ENCODE measurements at places on chromosomes 11 and 22.

DNA sequence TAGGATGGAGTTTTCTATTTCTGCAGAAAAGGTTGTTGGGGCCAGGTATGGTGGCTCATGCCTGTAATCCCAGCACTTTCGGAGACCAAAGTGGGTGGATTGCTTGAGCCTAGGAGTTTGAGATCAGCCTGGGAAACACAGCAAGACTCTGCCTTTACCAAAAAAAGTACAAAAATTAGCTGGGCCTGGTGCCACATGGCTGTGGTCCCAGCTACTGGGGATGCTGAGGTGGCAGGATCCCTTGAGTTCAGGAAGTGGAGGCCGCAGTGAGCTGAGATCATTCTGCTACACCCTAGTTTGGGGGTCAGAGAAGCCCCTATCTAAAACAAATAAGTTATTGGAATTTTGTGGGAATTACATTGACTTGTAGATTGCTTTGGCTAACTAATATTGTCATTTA is 71.7 kb downstream of the FDX1 start:
- DNase-seq, result no peak

DNA sequence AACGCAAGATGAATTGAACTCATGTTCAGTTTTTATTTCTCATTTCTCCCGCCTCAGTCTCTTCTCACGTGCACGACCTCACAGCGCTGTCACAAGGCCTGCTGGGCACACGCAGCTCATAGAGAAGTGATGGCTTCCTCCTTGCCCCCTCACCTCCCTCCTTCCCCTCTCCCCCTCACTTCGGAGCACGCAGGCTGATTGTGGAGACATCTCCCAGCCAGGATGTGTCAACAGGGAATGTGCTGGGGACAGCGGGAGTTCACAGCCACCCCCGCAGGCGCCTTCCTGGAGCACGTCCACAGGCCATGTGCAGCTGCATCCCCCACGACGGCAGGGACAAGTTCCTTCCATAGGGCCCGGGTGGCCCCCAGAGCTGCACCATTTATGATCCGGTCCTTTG is 29.1 kb upstream of the KRTAP5-6 start:
- no peak for DNase-seq

DNA sequence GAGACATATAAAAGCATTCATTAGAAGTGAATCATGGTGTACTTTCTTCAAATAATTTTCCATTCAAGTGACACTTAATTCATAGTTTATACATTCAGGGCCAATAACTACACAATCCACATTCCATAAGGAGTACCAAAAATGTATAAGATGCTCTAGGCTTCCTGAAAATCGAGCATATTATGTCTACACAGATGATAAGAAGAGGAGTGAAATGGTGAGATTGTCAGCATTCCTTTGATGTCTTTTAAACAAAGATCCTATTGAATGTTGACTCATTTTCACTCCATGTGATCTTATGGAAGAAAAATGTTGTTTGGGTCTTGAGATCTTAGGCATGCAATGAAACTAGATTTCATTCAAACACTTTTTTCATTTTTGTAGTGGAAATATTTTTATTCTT is 843.2 kb downstream of the KCNA4 start:
- no peak for DNase-seq

- no peak for DNase-seq
Measured at GRCh38 chr22:31954535-31955523, 10.5 kb downstream of the YWHAH start.

DNA sequence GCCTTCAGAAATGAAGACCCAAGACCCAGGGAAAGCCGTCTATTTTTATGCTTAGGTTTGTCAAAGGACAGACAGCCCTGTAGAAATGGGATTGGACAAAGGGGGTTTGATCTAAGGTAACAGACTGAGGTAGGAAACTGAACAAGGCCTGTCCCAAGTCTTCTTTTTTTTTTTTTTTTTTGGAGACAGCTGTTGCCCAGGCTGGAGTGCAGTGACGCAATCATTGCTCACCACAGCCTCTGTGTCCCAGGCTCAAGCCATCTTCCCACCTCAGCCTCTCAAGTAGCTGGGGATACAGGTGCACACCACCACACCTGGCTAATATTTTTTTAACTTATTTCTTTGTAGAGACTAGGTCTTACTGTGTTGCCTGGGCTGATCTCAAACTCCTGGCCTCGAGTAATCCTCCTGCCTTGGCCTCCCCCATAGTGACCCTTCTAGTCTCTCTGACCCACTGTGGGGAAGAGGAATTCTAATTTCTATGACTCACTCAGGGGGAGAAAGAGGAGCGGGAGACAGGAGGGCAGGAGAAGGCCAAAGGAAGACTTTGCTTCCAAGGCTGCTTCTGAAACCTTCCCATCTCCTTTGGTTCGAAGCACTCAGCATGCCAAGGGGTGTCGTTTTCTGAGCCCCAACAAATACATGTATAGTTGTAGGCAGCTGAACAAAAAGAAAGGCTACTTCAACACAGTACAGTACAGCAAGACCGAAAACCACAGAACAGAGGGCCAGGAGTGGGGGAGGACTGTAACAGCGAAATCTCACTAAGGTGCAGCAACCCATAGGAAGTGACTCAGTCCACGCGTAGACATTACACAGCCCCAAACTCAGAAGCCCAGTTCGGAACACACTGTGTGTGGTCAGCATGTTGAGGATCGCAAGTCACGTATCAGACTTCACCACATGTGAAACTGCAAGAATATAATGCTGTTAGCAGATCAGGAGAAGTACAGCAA is 872 bp downstream of the TMA7B start:
- no peak for DNase-seq

DNA sequence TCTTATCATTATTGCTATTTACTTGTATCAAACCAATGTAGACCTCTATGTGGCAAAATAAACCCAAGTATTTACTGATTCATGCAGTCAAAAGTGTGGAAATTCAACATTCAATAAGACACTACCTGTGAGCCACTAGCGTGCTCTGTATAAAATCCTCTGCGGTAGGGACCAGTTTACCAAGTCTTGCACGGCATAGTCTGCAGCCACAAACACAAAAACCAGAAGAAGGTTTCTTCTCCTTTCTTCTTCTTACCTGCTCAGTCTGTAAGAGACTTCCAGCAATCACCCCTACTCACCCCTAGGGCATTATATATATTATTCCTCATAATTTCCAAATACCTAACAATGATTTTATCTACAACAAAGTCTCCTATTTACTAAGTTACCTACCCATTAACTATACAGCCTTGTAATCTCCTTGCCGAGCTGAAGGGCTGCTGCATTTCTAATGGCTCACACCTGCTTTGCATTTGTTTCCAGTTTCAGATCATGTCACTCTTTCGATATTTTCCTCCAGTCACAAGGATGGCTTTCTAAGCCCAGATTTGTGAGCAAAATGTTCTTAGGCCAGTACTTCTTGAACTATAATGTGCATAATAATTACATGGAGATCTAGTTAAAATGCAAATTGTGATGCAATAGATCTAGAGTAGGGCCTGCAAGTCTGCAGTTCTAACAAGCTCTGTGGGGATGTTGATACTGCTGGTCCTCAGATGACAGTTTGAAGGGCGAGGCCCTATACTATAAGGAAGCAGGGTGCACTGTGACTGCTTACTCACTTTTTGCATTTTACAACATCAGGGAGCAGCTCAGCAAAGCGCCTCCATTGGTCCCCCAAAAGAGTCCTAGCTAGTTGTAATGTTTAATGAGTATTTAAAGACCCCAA is 191.9 kb upstream of the DDI1 start:
- DNase-seq, result no peak

GRCh38 chr22:35023692-35024363 is 42.1 kb upstream of the ISX start:
- DNase-seq, result peak; percentile 88

GRCh38 chr11:68122936-68123539 is 1.9 kb upstream of the CHKA start:
- no peak for DNase-seq

- DNase-seq, result no peak
Measured at GRCh38 chr11:125958872-125959400, 13.1 kb downstream of the VSIG10L2 start.

- DNase-seq, result no peak
Measured at GRCh38 chr11:235609-235996, 539 bp downstream of the SIRT3 start.

GRCh38 chr11:33724644-33725035 is 11.6 kb downstream of the CD59 start:
- DNase-seq, result no peak

DNA sequence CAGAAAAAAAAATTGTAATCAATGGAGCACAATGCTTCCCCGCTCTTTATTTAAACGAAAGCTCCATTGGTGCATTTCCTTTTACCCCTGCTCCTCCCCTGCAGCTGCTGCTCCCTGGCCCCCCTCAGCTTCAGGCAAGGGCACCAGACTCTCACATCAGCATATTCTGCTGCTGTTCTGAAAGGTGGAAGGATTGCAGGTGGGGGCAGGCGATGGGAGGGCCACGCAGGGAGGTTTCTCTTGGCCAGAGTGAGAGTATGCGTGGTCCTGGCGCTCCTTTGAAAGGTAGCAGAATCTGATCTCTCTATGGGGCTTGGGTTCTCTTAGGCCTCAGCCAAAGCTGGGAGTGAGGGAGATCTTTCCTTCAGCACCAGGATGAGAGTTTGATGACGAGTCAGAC is 240.9 kb upstream of the CADM1 start:
- DNase-seq, result no peak

GRCh38 chr22:20403779-20404140 is 9.8 kb downstream of the ZNF74 start:
- peak; percentile 22 for DNase-seq

DNA sequence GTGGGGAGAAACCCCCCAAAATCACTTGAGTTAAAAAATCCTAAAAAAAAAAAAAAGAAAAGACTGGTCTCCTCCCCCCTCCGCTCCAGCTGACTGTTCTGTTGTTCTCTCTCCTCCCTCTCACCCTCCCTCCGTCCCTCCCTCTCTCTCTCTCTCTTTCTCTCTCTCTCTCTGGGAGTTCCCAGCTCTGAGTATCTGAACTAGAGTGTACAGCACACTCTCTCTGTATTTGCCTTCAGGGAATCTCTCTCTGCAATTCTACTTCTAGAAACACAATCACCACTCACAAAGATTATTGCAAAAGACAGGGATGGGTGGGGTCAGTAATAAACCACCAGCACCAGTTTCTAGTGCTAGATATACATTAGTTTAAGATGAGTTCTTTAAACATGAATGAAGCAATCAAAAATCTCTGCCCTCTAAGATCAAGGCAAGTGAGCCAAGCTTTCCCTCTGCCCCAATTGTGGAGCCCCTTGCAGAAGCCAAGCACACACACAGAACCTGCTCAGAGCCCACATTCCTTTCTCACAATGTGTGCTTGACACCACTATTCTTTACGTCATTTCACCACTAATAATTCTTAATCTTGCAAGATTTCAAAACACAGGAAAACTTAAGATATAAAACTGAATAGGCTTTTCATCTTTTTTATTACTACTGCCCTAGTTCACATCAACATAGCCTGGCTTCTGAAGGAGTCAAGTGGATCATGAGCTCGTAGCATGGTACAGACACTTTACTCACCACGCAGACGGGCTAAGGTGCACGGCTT is 133.5 kb downstream of the RBFOX2 start:
- no peak for DNase-seq
